NCI-H748 treated with DMSO at 0.1 percent for 48 hours (cell line): ENCODE measurements at places on chromosomes 2 and 18.
A peak's percentile ranks its signal among the peaks of the same experiment; 100 is the strongest.

GRCh38 chr2:84991404-84992160 is 20.6 kb downstream of the KCMF1 start:
- DNase-seq = no peak

GRCh38 chr2:242029422-242030225 is 160.1 kb downstream of the RTP5 start:
- no peak for DNase-seq

- no peak for DNase-seq
Measured at GRCh38 chr18:37294951-37295350, 270.6 kb downstream of the CELF4 start.

DNA sequence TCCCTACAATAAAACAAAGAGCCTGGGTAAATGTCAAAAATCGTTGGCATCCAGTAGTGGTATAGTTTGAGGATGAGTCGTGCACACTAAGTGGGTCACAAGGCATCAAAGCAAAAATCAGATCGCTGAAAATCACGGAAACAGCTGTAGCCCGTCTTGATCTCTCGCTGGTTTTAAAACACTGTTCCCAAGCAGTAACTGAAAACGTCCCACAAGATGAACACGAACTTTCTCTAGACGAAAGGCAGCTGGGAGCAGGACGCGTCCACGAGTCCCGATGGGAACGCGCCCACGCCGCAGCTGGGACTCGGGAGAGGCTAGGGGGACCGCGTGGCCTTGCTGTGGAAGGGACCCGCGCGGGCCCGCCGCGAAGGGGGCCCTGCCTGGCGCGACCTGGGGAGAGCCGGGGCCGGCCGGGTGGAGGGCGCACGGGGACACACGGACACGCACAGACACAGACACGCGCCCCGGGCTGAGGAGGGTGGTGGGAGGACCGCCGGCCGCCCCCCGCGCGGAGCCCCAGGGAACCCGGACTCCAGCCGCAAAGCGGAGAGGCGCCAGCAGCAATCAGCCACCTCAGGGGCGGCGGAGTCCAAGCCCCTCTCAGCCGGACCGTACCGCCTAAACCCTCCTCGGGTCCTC is 651 bp downstream of the STK17B start:
- DNase-seq = peak; percentile 26

- DNase-seq = no peak
Measured at GRCh38 chr18:58135183-58135641, 91.2 kb downstream of the NEDD4L start.

DNA sequence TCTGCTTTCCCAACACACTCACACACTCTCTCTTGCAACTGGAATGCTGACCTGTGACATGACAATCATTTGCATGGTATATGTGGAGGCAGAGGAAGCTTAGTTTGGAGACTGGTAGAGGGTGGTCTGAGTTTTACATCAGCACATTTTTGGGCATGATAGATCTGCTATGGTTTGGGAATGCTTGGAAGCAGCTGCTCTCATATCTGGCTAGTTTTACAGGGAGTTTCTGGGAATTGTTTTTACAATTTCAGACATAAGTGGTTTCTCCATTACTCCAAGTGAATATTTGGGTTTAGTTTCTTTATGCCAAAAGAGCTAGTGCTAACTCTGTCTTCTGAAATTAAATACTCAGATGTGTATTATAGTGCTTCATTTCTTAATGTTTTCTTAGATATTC is 977.6 kb downstream of the SUCLG1 start:
- no peak for DNase-seq

- no peak for DNase-seq
Measured at GRCh38 chr2:9082158-9082557, 78.7 kb upstream of the MBOAT2 start.

DNA sequence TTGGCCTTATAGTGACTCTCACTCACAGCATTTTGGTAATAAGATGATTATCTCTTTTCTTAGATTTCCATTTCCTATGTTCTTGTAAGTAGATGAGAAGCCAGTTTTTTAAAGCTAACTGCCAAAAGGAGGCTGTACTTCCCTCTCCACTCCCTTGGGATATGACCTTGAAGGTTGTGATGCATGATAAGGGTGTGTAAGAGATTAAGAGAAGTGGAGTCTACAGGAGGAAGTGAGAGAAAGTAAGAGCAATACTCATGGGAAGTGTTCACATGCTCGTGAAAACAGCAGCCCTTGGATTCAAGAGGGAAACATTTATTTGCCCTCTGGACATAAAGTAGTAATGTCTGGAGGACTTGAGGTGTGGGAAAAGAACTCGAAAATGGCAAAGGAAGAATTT is 171.5 kb downstream of the EVA1A start:
- DNase-seq = no peak

GRCh38 chr2:217105733-217106649 is 246.1 kb upstream of the TNP1 start:
- DNase-seq = no peak

DNA sequence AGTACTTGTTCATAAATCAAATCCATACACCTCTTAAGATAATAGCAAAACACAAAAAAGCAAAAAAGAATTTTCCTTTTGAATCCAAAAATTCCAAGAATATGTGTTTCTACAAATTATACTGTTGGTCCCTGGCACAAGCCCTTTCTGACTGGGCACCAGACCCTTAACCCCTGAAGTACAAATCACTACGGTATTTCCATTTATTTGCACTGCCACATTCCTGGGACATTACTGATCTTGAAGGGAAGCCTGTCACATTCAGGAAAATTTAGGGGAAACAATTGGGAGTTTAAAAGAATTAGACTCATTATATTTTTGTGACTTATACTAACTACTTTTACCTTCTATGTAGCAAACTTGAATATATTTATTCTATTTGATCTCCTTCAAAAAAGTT is 98.8 kb downstream of the ZNF521 start:
- DNase-seq = no peak

DNA sequence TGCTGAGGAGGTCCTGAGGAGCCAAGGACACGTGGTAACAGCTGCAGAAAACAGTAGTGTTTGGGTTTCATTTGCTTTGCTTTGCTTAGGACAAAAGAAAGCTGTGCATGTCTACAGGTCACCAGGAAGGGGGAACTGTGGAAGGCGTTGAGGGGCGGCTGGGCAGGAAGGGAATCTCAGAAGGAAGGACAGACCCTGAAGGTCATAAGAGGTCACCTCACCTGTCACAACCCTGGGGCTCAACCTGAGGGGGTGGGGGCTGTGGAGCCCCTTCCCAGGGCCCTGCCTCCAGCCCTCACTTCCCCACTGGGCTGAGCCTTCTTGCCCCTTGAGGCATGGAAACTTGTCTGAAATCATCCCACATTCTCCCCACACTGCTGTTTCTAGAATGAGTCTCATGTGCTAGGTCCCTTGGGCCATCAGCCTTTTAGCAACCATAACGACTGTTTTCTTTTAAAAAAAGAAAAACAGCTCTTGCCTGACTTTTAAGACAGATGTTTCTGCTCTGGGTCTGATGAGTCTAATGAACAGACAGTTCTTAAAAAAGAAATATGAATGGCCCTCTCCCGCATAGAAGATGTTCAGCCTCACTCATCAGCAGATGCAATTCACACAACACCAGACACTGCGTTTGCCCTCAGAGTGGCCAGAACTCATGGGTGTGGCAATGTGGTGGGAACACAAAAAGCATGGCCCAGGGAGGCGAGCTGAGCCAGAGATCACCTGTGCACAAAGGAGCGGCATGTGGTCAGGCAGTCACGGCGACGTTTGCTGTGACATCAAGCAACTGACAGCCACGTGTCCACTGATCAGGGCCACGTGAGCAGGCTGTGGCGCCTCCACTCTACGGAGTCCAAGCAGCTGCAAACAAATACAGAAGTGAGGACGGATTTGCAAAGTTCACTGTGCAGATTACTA is 84.0 kb downstream of the SEPTIN10 start:
- DNase-seq = no peak

- DNase-seq = no peak
Measured at GRCh38 chr2:63432373-63432772, 155.9 kb downstream of the WDPCP start.

- no peak for DNase-seq
Measured at GRCh38 chr2:238949710-238950345, 101.9 kb downstream of the TWIST2 start.

DNA sequence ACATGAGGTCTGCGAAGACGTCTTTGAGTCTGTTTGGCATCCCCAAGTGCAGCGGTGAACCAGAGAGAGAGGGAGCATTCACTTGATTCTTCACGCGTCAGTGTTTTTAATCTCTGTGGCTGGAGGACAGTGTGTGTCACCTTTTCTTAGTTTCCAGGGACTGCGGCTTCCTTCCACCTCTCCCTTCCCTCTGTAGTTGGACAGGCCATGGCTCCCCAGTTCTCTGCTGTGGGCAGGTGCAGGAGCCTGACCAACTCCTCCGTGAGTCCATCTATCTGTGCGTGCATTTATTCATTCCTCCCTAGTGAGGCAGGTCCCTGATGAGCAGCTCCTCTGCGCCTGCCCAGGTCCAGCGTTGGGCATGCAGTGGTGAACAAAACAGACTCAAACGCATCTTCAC is 42.9 kb downstream of the AGAP1 start:
- DNase-seq = no peak

DNA sequence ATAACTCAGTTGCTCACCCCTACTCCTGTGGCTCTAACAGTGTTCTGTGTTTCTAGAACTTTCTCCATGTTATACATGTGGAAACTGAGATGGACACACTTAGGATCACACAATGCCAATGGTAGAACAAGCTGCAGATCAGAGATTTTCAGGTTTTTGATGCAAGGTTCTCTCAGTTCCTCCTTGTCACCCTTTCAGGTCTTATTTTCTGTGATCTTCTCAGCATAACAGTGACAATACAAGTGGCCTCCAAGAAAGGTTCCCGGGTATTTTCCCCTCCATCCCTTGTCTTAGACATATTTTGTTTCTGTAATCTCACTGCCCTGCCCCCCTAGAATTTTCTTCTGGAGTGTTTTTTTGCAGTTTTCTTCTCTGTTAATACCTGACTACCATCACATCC is 6.2 kb upstream of the MGAT5 start:
- no peak for DNase-seq

GRCh38 chr2:146997945-146998344 is 846.9 kb upstream of the ACVR2A start:
- no peak for DNase-seq

DNA sequence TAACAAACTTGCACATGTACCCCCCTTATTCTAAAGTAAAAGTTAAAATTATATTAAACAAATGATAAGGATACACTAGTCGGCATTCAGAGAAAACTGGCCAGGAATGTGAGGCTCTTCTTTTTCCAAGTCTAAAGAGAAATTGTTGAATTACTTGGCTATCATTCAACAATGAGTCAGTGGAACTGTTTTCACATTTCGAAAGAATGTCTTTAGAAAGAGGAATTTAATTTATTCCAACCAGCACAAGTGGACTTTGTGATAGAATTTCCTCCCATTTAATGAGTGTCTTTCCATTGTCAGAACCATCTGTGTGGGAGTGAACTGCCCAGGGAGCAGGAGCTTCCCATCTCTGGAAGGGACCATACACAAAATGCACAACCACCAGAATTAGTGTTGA is 792.2 kb downstream of the EPHA4 start:
- no peak for DNase-seq

GRCh38 chr18:58355243-58355642 is 273.6 kb downstream of the ALPK2 start:
- DNase-seq = no peak

DNA sequence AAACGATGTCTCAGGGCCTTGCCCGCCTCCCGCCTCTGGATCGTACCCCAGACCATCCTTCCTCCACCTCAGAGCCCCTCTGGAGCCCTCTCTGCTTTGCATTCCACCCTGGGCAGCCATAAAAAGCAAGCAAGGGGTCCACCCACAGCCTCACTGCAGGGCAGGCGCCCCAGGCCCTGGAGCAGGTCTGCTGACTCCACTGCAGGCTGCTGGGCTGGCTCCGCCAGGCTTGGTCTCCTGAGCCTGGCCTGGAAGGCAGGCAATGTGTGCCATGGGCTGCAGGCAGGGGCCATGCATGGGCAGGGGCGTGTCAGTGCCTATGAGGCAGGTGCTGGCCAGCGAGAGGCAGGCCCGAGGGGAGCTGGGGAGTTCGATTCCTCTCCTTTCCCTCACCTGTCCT is 186.0 kb downstream of the ANKRD30B start:
- no peak for DNase-seq

GRCh38 chr2:99085421-99085820 is 56.1 kb upstream of the C2orf15 start:
- DNase-seq = no peak

GRCh38 chr18:78969574-78970315 is 9.9 kb upstream of the SALL3 start:
- no peak for DNase-seq

DNA sequence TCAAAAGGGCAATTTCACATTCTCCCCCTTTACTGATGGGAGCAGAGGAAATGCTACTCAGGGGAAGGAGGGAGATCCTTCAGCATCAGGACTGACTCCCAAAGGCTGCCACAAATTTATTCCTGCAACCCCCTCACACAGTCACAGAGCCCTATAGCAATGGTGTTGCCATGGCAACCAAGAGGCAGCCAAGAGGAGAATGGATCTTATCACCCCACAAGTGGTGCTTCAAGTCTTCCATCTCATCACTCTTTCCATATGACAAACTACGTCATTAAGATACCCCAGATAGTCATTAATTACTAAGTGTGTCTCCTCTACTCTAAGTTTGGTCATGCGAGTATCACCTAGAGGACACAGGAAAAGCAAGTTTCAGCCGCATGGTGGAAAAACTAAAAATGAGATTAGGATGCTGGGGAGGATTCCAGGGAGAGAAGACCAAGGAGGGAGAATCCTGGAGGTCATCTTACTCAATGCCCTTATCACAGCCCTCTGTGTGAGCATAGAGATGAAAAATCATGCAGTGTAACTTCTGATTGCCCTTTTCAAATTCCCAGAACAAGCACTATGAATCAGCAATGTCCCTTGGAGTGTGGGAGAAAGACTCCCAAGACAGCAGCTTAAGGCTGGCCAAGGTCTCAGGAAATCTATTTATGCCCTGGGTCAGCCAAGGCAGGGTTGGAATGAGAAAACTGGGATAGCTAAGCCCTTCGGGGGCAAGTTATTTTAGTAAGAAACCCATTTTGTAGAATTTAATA is 885.7 kb upstream of the KLHL29 start:
- no peak for DNase-seq

DNA sequence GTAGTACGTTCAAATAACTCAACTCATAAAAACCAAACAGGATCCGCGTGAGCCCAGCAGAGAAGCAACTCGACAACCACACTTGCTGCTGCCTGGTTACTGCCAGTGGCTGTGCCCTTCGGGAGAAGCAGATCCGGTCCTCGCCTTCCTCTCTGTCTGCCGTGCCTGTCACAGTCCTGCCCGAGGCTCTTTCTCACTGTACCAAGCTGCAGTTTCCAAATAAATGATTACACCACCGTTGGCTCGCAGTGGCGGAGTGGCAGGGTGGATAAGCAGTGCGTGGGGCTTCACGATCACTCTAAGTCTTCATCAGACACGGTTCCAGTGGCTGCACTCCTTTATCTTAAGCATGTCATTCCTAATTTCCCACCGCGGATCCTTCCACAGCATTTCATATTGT is 26.1 kb upstream of the SALL3 start:
- no peak for DNase-seq
